ENCODE measurements at places on chromosomes 16 and 17.

GRCh38 chr17:29172589-29172988 is 7.6 kb downstream of the MYO18A start:
- DNase-seq = no peak

DNA sequence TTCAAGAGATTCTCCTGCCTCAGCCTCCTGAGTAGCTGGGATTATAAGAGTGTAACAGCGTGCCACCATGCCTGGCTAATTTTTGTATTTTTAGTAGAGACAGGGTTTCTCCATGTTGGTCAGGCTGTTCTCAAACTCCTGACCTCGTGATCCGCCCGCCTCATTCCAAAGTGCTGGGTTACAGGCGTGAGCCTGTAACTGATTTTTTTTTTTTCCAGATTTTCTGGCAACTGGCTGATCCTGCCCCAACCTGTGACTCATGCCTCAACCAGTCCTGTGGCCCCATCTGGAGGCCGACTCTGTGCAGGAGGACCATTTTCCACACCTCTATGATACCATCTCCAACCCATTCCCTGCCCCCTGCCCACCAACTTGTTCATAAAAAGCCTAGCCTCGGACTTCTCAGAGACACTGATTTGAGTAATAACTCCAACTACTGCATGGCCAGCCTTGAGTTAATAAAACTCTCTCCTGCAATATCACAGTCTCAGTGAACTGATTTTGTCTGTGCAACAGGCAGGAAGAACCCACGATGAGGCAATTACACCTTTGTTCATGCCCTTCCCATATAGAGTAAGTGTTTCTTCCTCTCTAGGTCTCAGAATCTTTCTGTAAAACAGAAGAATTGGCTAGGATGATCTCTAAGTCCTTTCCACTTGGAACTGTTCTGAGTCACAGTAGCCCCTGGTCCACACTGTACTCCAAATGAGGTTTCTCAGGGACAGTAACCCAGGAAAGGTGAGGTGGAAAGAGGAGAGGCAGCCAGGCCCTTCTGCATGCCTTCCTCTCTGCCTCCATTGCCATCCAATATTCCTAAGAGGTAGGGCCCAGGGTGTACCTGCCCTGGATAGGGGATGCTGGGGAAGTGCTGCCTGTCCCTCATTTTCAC is 8.8 kb upstream of the CNOT1 start:
- no peak for DNase-seq

GRCh38 chr17:15263206-15263579 is 1.9 kb downstream of the PMP22 start:
- no peak for DNase-seq

GRCh38 chr17:38667099-38667786 is 7.5 kb downstream of the EPOP start:
- DNase-seq = peak; percentile 17

- DNase-seq = no peak
These were observed 19.3 kb downstream of the SHMT1 start for GRCh38 chr17:18344021-18344420.

DNA sequence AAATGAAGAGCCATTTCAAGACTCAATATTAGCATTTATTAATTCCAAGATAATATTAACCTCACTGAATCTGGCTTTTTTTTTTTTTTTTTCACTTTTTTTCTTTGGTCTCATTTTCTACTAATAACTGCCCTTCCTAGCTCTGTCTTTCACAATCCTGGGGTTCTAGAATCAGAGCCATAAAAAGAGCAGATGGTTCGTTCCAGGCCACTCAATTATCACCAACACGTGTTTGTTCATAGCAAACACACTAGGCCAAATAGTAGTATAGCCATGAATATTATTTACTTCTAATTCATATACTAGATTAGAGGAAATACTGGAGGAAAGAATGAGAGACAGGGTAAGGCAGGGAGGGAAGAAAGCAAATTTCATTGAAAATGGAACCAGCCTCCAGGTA is 39.8 kb downstream of the TEX2 start:
- DNase-seq = no peak

DNA sequence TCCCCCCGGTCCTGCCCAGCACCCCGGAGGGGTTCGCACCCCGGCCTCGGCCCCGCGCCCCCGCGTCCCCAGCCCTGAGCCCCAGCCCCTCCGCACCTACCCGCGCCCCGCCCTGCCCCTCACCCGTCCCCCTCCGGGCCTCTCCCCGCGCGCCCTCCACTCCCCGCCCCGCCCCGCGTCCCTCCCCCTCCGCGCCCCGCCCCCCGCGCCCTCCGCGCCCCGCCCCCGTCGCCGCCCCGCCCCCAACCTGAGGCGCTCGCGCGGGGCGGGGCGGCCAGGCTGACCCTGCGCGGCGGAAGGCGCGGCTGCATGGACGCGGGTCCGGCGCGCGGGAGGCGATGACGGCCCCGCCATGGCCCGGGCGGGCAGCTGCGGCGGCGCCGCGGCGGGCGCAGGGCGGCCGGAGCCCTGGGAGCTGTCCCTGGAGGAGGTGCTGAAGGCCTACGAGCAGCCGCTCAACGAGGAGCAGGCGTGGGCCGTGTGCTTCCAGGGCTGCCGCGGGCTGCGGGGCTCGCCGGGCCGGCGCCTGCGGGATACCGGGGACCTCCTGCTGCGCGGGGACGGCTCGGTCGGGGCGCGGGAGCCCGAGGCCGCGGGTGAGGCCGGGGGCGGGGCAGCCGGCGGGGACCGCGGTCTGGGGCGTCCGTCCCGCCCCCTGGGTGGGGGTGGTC is at the start of gene SPIRE2:
TSS of gene SPIRE2 (plus strand) at position 277 of the 671 bp plus-strand sequence. CDS start at position 353, 76 bp downstream.
- peak; percentile 47 for DNase-seq

DNA sequence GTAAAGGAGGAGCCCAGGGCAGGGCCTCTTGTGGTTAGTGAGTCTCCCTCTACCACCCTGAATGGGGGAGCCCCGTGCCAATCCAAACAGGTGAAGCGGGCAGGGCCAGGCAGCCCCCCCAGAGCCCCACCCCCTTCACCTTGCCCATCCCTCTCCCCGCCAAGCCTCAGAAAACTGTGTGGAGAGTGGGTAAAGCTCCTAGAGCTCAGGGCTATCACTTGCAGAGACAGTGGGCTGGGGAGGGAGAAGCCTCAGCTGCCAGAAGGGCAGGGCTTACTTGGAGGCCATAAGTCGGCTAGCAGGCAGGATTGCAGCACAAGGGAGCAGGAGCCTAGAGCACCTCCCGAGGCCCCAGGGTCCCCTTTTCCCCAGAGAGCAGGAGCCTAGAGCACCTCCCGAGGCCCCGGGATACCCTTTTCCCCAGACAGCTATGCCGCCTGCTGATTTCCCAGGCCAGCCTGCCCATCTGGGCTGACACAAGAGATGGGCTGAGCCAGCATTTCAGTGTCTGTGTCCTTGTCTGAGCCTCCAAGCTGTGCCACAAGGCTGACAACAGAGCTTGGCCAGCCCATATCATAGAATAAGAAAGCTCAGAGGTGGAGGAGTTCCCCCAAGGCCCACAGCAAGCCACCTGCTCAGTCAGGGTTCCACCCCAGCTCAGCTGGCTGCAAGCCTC is 6.7 kb upstream of the KRT14 start:
- no peak for DNase-seq

- no peak for DNase-seq
These were observed 21.9 kb downstream of the CNGB1 start for GRCh38 chr16:57949013-57949412.
